ENCODE measurements at places on chromosomes 4 and X.

DNA sequence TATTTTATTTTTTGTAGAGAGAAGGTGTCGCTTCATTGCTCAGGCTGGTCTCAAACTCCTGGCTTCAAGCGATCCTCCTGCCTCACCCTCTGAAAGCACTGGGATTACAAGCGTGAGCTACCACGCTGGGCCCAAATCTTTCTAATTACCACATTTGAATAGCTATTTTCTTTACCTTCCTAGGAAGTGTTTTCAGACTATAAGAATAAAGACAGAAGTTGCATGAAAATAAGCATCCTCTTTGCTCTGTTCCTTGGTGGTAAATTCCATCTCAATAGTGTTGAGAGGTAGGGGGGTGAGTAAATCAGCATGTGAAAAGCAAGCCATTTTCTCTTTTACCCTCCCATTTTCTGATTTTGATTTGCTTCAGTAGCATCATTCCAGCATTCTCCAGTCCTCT is 122.4 kb downstream of the LARP7 start:
- DNase-seq, result no peak

GRCh38 chr4:13432453-13432852 is 51.7 kb downstream of the RAB28 start:
- no peak for DNase-seq

GRCh38 chr4:127203562-127204200 is 429.1 kb upstream of the INTU start:
- DNase-seq, result peak; percentile 49

DNA sequence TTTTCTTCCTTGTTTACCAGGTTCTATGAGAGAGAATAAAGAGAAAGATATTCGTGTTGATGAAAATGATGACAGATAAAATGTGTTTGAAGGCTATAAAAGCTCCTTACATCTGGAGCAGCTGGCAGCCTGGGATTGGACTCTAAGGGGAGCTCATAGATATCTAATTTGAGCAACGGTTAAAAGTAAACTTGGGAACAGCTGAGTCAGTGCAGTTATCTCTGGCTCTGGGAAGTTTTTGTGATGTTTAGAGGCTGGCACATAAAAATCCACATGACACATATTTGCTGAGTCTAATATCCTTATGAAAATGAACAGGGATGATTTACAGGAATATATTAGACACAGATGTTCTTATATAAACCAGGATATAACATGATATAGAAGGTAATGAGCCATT is 331.8 kb upstream of the TENM3 start:
- DNase-seq, result no peak

- no peak for DNase-seq
Observed at GRCh38 chrX:68261060-68261672, 172.1 kb downstream of the OPHN1 start.
